CD4-positive, alpha-beta T cell treated with Interleukin-4 for 4 hours (primary cell): ENCODE measurements at places on chromosomes 12 and 14.

DNA sequence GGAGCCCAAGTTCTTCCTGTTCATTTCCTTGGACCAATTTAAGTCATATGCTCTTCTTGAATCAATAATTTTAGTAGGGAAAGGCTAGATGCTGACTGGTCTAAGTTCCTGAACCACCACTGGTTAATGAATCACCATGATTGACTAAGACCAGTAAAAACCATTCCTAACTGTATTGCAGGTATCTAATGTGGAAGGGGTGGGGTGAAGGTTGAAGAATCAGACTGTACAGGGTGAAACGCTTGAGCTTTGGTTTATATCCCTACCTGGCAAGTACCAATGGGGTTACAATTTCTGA lies 100.1 kb downstream of the DYRK2 start:
- DNase-seq, result no peak

DNA sequence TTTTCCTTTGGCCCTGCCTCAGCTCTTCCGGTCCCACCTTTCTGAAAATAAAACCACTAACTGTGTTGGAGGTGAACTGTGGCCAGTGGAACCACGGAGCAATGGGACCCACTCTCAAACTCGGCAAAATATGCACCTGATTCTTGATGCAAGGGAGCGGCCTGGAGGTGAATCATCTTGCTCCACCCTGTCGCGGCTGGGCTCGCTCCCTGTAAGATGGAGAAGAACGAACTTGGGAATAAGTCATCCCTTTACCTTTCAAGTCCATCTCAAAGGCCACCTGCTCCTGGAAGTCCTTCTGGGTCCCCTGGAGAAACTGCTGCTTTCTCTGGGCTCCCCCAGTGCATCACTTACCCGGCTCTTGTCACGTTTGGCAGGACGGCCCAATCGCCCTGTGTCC lies 309.9 kb downstream of the BCL11B start:
- no peak for DNase-seq

GRCh38 chr14:106204063-106204462 lies 677.7 kb downstream of the TMEM121 start:
- DNase-seq, result no peak

DNA sequence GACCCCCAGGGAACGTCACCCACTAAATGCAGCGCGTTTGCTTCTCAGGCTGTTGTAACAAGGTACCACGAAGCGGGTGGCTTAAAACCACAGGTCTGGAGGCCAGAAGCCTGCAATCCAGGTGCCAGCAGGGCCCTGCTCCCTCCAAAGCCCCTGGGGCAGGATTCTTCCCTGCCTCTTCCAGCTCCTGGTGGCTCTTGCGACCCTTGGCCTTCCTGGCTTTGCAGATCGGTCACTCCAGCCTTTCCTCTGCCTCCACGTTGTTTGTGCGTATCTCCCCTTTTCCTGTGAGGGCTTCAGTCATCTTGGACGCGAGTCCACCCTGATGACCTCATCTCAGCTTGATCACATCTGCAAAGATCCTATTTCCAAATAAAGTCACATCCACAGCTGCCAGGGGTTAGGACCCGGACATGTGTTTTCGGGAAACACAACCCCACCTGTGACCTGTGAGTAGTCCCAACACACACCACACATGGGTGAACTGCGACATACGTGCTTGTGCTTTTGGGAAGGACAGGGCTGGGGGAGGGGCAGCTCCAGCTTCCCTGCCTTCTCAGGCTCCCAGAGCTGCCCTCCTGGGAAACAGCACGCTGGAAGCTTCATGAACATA lies 114.5 kb upstream of the NCOR2 start:
- no peak for DNase-seq

DNA sequence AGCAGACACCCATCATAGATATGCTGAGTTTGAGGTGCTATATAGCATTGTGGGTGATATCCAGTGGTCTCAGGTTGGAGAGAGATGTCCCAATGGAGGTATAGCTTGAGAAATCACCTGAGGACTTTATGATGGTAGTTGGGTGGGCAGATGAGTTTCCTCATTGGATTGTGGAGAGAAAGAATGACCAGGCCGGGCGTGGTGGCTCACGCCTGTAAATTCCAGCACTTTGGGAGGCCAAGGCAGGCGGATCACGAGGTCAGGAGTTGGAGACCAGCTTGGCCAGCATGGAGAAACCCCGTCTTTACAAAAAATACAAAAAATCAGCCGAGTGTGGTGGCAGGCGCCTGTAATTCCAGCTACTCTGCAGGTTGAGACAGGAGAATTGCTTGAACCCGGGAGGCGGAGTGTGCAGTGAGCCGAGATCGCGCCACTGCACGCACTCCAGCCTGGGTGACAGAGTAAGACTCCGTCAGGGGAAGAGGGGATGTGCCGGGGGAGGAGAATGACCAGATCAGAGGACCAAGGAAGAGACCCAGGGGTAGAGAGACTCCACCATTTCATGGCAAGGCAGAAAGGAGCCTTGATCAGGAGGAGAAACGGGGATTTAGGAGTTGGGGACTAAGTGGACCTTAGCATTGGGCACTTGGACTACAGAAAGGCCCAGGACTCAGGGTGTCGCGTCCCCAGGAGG lies 757 bp upstream of the PCK2 start:
- no peak for DNase-seq

- no peak for DNase-seq
These were observed 119.6 kb downstream of the GCH1 start for GRCh38 chr14:54782751-54783659.

- no peak for DNase-seq
These were observed 38.8 kb downstream of the TESC start for GRCh38 chr12:117060246-117060928.

GRCh38 chr12:129772501-129773493 lies 131.0 kb downstream of the TMEM132D start:
- DNase-seq, result no peak

- DNase-seq, result no peak
These were observed 159.0 kb upstream of the PZP start for GRCh38 chr12:9367201-9367600.

DNA sequence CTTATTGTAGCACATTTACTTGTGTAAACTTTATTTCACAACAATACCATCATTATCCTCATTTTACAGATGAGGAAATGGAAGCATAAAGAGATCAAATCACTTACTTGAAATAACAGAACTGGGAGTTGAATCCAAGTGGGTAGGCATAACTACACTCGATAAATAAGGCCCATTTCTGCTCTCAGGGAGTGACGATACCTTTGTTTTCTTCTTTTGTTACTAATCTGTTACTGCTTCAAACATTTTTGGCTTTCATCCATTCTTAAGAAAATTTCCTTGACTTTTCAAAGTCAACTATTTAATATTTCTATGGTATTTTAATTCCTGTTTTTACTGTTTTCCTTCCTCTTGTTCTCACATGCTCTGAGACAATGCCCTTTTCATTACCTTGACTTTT lies 201.6 kb downstream of the ATP23 start:
- no peak for DNase-seq

- DNase-seq, result no peak
These were observed 22.9 kb upstream of the LTBP2 start for GRCh38 chr14:74634964-74635363.

GRCh38 chr14:91729756-91730155 lies 2.1 kb downstream of the CATSPERB start:
- DNase-seq, result no peak

DNA sequence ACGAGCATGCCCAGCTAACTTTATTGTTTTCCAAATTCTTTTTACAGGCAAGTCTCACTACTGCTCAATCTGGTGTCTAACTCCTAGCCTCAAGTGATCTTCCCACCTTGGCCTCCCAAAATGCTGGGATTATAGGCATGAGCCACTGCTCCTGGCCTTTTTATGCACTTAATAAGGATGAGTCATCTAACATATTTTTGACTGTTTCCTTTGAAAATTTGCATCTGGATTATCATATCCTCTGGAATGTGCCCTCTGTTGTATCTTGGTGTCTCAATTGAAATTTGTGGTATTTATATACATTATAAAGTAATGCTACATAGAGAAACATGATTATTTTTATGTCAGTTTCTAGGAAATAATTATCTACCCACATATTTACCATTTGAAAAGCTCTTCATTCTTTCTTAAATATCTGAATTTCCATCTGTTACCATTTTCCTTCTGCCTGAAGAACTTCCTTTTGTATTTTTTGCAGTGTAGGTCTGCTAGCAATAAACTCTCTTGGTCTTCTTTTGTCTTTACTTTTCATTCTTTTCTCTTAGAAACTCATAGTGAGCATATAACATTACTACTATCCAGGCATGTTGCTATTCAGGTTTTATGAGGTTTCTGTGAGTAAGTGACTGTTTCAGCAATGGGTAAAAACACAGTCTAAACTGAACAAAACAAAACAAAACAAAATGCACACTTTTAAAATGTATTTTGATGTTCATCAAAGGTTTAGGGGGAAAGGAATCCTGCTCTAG lies 52.8 kb upstream of the CNOT2 start:
- DNase-seq, result no peak

- no peak for DNase-seq
These were observed 640 bp downstream of the ARMH4 start for GRCh38 chr14:58151133-58152013.

- DNase-seq, result no peak
These were observed 642.1 kb downstream of the NOVA1 start for GRCh38 chr14:25955772-25956171.

- no peak for DNase-seq
These were observed 51.2 kb downstream of the ACSS3 start for GRCh38 chr12:81128930-81129554.

DNA sequence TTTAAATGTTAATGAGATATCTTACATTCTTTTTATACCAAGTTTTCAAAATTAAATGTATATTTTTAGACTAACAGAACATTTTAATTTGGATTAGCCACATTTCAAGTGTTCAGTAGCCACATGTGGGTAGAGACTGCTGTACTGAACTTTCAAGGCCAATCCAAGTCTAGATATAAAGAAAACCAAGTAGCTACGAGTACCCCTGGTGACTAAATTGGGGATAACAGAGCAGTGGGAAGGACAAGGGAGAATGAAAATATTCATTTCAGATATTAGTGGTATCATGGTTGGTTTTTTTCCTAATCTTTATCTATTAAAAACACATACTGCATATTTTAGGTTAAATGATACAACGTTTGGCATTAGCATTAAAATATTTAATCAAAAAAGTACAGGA lies 69.4 kb upstream of the RHOJ start:
- DNase-seq, result no peak

- no peak for DNase-seq
These were observed 341.4 kb downstream of the ADAMTS20 start for GRCh38 chr12:43210485-43211192.

GRCh38 chr12:1073652-1074051 lies 82.6 kb downstream of the ERC1 start:
- DNase-seq, result no peak

- no peak for DNase-seq
These were observed 3.3 kb upstream of the CRIP2 start for GRCh38 chr14:105471297-105471821.

DNA sequence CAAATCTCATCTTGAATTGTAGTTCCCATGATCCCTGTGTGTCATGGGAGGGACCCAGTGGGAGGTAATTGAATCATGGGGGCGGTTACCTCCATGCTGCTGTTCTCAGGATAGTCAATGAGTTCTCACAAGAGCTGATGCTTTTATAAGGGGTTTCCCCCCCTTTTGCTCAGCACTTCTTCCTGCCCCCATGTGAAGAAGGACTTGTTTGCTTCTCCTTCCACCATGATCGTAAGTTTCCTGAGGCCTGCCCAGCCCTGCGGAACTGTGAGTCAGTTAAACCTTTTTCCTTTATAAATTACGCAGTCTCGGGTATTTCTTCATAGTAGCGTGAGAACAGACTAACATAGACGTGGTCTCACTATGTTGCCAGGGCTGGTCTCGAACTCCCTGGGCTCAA lies 56.1 kb upstream of the EIF5 start:
- no peak for DNase-seq

GRCh38 chr14:79395061-79395460 lies 816.2 kb downstream of the DIO2 start:
- DNase-seq, result no peak

DNA sequence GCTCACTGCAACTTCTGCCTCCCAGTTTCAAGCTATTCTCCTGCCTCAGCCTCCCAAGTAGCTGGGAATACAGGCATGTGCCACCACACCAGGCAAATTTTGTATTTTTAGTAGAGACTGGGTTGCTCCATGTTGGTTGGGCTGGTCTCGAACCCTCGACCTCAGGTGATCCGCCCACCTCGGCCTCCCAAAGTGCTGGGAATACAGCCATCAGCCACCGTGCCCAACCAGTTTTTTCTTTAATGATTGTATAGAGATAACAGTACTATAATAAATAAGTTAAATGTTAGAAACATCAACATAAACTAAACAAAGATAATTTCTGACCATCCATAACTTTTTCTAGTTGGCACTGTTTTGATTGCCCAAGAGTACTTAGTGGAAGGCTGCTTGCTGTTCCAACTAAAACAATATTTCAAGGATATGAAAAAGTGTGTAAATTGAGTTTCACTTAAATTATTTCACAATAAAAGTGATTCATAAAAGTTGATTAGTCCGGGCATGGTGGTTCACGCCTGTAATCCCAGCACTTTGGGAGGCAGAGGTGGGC lies 5.6 kb downstream of the GON7 start:
- DNase-seq, result no peak

- DNase-seq, result no peak
These were observed 45.1 kb downstream of the CFAP251 start for GRCh38 chr12:121963341-121964018.

- no peak for DNase-seq
These were observed 9.7 kb upstream of the RIC8B start for GRCh38 chr12:106764738-106765137.

DNA sequence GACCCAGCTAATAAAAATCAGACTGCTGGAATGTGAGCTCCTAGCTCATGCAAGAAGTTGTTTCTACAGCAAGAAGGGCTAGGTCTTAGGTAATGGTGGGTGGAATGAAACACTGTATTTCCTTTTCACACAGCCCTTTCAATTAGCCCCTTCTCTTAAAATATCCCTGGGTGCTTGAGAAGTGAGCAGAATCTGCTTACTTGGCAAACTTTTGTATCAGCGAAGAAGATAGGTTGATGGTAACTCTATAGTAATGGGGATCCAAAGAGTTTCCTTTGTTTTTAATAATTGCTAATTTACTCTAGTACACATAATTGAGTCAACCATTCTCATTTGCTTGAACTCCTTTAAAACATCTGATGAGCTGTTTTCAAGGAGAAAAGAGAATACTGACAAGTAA lies 100.6 kb upstream of the FSCB start:
- DNase-seq, result no peak

DNA sequence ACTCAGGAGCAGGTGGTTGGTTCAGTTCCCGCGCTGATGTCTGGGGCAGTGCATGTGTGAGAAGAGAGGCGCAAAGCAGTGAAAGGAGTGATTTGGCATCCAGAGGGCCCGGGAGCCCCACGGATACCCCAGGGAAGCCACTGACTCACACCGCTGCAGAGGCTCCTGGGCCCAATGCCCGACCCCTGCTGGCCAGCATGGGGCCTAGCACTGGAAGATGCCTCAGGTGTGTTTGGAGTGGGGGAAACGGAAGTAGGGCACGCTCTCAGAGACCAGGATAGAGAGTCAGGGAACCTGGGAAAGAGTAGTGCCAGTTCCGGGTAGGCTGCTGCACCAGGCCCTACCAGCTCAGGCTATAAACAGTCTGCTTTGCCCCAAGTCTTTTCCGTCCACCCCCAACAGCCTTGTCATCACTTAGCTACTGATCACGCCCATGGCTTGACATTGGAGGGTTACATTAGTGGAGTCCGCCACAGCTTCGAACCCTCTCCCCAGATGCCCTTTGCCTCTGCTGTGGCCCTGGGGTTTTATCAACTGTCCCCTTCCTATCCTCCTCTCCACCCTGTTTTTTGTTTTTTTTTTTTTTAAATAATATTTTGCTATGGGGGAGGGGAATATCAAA lies 9.5 kb upstream of the CSAD start:
- DNase-seq, result peak; percentile 43
